ENCODE measurements at places on chromosomes 1 and 21. TPM values are rescaled to one million over a fixed set of nuclear protein-coding genes. Genes with fewer than 3 reads are reported as not detected.

DNA sequence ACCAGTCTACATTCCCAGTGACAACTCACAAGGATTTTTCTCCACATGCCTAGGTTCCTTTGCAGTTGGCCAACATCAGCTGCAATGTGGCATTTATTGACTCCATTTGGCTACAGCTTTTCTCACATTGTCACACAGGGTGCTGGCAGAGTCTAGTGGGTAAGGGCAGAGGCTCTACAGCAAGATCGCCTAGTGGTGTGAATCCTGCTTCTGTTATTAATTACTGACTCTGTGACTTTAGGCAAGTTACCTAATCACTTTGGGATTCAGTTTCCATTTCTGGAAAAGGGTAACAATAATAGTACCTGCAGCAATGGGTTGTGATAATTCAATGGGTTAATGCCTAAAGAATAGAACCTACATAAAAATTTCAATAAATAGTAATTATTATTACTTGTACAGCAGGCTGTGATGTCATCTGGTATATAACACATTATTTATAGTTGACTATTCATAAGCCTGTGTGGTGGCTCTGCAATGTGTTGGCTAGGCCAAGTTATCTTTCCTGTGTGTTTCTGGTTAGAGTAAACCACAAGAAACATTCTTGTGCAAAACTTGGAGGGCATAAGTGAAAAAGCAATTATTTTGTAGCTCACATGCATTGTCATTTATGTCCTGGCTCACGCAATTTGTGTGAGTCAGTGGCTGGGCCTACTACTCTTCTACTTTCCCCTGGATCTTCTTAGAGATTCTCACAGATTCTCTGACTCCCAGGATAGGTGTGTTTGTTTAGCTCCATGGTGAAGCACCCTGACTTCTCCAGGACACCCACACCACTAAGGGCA is 59.5 kb downstream of the PTGS2 start:
- no peak for DNase-seq
- peaks cover 20% of the 10 kb centered on the region for H3K4me1 ChIP-seq
- H3K4me3 ChIP-seq, result no peak overlapping the region
- no peaks in the 10 kb centered on the region for H3K36me3 ChIP-seq
- no peak overlapping the region for H3K27ac ChIP-seq

DNA sequence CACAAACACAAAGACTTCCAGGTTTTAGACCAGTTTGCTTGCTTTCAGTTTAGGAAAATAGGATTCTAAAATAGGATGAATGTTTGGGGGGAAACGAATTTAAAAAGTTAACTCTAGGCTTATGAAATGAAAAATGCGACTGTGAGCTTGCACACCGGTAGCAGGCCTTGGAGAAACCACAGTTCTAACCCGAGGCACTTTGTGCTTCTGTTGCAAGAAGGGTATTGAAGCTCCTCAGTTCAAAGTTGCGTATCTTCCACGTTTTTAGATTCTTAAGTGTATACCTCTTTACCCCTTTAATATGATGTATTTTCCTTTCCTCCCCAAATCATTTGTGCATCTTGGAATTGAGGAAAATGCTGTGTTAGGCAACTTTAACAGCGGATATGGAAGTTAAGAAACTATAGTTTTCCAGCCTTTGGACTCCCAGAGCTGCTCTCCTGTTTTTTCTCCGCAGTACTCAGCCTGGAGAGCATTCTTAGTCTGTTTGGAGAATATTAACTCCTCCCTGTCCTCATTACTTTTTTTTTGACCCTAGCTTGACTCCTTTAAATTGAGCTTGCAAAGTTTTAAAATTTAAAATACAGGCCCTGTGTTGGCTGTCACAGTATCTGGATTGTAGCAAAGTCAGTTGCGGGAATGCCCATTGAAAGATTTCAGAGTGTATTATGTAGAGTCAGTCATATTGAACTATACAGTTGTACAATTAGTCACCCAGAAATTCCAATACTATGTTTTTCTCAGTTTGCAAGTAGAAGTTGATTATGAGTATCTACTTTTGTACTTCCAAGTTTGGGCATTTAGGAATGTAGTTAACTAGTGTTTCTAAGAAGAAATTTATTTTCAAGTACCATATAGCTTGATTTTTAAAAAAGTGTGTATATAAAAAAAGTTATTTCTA is 2.6 kb downstream of the MRPS6 start:
- H3K4me1 ChIP-seq, result peaks cover 67% of the 10 kb centered on the region
- H3K27ac ChIP-seq, result no peak overlapping the region
- H3K4me3 ChIP-seq, result no peak overlapping the region
- H3K36me3 ChIP-seq, result no peaks in the 10 kb centered on the region
- no peak for DNase-seq

GRCh38 chr21:38740090-38740489 is 65.6 kb upstream of the ETS2 start:
- no peak for DNase-seq
- no peak overlapping the region for H3K27ac ChIP-seq
- H3K36me3 ChIP-seq, result no peaks in the 10 kb centered on the region
- no peaks in the 10 kb centered on the region for H3K27me3 ChIP-seq

- no peaks in the 10 kb centered on the region for H3K36me3 ChIP-seq
- DNase-seq, result peak; percentile 44
These were observed 64.6 kb downstream of the UBIAD1 start for GRCh38 chr1:11337580-11338073.

DNA sequence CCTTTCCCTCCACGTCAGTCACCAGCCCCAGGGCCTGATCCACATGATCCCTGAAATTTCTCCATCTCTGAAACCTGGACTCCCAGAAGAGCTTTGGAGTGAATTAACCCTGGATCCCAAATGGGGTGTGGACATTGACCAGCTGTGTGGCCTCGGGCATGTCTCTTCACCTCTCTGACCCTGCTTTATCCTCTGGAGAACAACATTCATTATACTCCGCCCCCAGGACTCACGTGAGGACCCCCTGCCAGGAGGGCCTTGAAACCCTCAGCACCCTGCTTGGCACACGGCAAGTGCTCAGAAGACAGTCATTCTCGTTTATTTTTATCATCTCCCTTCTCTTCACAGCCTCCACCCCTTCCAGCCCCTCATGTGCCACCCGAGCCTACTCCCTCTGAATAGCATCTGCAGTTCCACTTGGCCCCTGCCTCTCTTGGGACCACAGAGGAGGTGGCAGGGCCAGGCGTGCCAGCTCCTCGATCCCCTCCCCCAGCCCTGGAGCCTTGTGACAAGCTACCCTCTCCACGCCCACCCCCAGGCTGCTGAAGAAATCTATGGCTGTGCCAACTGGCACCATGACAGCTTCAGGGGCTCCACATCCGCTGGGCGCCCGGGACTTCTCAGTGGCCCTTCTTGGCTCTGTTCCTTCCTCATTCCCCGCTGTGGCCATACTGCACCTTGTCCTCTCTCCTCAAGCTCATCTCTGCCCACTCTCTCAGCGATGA is 18.0 kb downstream of the ADGRB2 start:
- no peak overlapping the region for H3K27ac ChIP-seq
- H3K4me1 ChIP-seq, result peaks cover 16% of the 10 kb centered on the region
- DNase-seq, result no peak
- no peaks in the 10 kb centered on the region for H3K27me3 ChIP-seq
- H3K4me3 ChIP-seq, result no peak overlapping the region
- H3K36me3 ChIP-seq, result no peaks in the 10 kb centered on the region

- no peaks in the 10 kb centered on the region for H3K27me3 ChIP-seq
- DNase-seq, result no peak
- no peak overlapping the region for H3K27ac ChIP-seq
- no peak overlapping the region for H3K4me3 ChIP-seq
- no peaks in the 10 kb centered on the region for H3K36me3 ChIP-seq
These were observed 6.2 kb downstream of the TRAF5 start for GRCh38 chr1:211332830-211333229.

DNA sequence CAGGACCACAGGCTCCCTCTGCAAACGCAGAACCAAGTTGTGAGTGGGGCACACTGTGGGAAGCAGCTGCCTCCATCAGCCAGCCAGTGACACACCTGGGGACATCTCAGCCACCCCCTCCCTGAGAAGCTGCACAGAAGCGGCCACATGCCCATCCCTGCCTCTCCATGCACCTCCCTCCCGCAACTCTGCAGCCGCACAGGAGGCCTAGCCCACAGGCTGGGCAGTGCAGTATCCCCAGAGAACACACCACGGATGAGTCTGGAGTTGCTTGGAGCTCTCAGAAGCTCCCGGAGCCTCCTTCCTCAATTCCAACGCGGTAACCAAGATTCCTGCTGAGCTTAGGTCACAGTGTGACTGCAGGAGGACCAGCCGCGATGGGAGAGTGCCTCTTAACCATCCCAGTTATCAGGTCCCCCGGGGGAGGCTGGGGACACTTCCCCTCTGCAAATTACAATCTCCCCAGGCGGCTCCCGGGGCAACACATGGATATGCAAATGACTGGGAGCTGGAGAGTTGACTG is 1.2 kb upstream of the WNT3A start:
- H3K27ac ChIP-seq, result no peak overlapping the region
- H3K27me3 ChIP-seq, result peaks cover 28% of the 10 kb centered on the region
- peaks cover 14% of the 10 kb centered on the region for H3K4me1 ChIP-seq
- no peak overlapping the region for H3K4me3 ChIP-seq

DNA sequence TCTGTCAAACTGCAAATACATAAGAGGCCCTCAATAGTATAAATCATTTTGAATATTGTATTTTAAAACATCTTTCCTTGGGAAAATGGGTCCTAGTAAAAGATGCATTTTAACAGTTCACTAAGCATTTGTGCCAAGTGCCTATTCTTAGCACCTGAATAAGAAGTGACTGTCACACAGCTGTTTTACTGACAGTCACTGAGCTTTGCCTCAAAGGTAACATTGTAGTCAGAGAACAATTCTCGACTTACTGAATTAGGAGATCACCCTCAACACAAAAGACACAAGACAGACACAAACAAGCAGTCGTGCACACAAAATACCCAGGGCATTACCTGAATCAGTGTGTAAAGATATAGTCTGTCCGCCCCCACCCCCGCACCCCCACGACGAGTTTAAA is 408 bp downstream of the ESRRG start:
- H3K4me3 ChIP-seq, result no peak overlapping the region
- no peaks in the 10 kb centered on the region for H3K27me3 ChIP-seq
- no peak overlapping the region for H3K27ac ChIP-seq
- H3K4me1 ChIP-seq, result no peaks in the 10 kb centered on the region
- DNase-seq, result no peak
- H3K36me3 ChIP-seq, result no peaks in the 10 kb centered on the region

DNA sequence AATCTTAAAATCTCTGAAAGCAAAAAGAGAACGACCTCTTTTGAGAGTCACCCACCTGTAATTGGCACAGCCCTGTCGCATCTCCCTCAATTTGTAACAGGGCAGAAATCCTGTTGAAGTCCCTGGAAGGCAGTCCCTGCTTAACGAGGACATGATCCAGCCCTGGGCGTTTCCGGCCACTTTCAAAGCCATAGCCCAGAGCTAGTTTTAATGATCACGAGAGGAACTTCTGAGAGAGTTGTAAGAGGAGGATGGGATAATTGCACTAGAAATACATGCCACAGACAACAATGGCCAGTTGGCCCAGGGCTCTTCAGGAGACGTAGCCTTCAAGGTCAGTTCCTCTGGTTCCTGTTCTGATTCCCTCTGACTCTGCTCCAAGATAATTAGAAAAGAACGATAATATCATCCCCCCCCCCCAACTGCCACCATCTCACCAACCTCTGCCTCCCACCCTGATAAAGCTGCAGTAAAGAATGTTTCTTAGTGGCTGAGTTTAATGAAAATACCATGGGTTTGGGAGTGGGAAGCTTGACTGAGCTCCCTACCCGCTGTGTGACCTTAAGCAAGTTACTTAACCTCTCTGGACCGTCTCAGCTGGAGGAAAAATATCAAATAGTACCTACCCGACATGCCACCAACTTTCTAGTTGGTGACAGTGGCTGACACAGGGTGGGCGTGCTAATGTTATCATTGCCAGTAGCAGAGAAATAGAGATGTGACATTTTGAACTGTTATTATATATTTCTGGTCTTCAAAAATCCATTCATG is 140.0 kb downstream of the OMA1 start:
- no peak for DNase-seq
- H3K4me3 ChIP-seq, result no peak overlapping the region
- no peak overlapping the region for H3K27ac ChIP-seq
- H3K4me1 ChIP-seq, result no peaks in the 10 kb centered on the region
- H3K27me3 ChIP-seq, result no peaks in the 10 kb centered on the region

- no peaks in the 10 kb centered on the region for H3K36me3 ChIP-seq
- no peak for DNase-seq
- H3K4me1 ChIP-seq, result no peaks in the 10 kb centered on the region
These were observed 78.9 kb downstream of the RAP1GAP start for GRCh38 chr1:21590126-21590880.

The NOTCH2NLA gene
- total RNA-seq, result 74.2 TPM

The SH3BGR gene
- 0.58 TPM for total RNA-seq

The CYB5RL gene
- total RNA-seq, result 10.5 TPM

The DAP3 gene
- 126 TPM for total RNA-seq

The IBA57 gene
- 10.9 TPM for total RNA-seq

The ADORA1 gene
- not detected for total RNA-seq

The LCE3D gene
- not detected for total RNA-seq

The ACOT11 gene
- 1.00 TPM for total RNA-seq

The PCP4L1 gene
- not detected for total RNA-seq

The PM20D1 gene
- total RNA-seq, result 1.9 TPM

The GBP7 gene
- 0.17 TPM for total RNA-seq
